ENCODE measurements at places on chromosomes 7 and 10.

DNA sequence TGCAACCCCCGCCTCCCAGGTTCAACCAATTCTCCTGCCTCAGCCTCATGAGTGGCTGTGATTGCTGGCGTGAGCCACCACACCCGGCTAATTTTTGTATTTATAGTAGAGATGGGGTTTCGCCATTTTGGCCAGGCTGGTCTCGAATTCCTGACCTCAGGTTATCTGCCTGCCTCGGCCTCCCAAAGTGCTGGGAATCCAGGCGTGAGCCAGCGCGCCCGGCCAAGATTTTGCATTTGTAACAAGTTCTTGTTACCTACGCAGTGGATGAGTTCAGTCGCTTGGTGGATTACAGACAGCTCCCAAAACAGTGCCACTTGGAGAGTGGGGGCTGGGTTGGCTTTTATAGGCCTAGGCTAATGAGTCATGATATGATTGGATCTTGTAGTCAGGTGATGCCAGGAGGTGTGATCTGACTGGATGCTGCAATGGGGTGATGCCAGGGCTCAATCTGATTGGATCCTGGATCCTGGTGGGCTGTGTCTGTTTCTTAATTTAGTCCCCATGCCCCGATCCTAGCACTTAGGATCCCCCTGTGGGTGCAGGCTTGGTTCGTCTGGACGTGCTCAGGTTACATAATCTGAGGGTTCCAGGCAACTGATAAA is 20.3 kb downstream of the SBDS start:
- peak; percentile 14 for DNase-seq

- DNase-seq: no peak
Measured at GRCh38 chr7:12130609-12131008, 80.5 kb upstream of the TMEM106B start.

DNA sequence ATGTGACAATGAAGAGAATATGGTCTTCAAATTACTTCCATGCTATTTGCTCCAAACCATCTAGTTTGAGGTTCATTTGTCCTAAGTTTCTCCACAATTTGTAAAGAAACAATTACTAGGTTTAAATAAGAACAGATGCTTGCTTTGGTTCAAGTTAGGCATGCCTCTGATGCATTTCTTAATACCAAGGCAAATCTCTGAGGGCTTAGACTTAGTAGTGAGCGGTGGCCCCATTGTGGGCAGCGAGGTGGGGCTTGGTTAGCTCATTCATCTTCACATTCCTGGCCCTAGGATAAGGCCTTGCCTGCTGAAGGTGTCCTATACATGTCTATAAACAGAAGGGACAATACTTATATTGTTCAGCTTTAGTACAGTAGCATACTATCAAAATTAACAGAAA is 52.4 kb upstream of the RHEB start:
- DNase-seq: no peak

DNA sequence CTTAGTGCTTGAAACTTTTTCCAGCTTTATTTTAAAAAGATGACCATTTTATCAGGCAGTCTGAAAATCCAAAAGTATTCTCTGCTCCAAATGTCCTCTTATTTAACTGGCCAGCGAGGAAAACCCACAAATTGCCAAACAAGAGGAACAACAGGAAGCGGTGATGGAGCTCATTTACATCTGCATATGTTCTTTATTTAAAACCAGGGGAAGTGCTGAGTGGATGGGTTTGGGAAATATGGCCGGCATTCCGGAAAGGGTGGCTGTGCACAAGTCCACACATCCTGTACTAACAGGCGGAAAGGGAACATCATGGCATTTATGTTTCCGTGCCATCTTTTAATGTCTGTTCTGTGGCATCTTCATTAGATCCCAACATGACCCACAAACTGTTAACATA is 974.5 kb downstream of the LRMDA start:
- no peak for DNase-seq

DNA sequence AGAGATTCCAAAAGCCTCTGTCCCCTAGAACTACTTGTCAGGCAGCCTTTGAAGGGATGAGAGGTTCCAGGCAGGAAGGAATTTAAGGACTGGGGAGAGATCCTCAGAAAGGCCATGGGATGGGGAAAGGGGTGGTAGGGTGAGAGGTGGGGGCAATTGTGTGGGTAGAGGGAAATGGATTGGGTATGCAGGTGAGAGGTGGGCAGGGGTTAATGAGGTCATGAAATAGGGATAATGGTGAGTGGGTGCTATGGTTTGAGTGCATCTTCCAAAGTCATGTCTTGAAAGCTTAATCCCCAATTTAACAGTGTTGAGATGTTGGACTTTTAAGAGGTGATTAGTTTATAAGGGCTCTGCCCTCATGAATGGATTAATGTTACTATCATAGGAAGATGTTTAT is 383.5 kb downstream of the PLXNA4 start:
- no peak for DNase-seq

GRCh38 chr10:99429517-99430095 is 818 bp downstream of the GOT1 start:
- DNase-seq: no peak

- DNase-seq: no peak
Measured at GRCh38 chr7:107799647-107800264, 3.3 kb downstream of the SLC26A3 start.

- DNase-seq: no peak
Measured at GRCh38 chr10:43044448-43044921, 32.4 kb upstream of the RET start.

DNA sequence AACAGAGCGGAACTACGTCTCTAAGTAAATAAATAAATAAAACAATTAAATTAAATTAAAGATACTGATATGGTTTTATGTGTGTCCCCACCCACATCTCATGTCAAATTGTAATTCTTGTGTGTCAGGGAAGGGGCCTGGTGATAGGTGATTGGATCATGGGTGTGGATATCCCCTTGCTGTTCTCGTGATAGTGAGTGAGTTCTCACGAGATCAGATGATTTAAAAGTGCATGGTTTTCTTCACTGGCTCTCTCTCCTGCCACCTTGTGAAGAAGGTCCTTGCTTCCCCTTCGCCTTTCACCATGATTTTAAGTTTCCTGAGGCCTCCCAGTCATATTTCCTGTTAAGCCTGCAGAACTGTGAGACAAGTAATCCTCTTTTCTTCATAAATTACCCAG is 29.0 kb upstream of the OGDHL start:
- DNase-seq: no peak

DNA sequence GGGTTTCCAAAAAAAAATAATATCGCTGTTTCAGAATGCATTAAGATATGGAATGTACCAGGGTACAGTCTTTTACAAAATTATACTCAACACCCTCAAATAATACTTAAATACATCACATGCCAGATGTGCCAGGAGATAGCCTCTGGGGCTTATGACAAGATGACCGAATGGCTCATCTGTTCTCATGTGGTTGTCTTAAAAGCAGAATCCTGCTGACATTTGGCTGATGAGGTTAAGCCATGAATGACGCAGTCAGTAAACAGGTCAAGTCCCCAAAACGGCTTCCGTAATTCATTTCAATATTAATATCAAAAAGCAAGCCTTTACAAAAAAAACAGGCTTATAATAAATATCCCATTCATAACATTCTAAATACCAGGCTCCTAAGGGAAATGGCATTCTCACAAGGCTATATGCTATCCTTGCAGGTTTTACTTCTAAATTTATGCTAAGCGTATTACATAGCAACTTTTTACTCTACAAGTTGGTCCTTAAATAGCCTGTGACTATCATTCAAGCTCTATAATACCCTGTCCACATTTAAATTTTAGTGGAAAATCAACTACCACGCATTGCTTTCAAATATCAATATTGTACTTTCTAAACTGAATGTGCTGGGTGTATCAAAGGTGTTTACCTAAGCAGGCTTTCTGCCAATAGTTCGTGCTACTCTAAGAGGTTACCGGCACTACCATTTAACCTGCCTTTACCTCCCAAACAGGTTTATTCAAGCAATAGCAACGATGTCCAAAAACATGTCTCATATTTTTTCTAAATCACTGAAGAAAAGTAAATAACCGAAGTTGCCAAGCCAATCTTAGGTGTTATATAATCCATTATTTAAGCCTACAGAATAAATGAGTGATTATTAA is 15.6 kb downstream of the SMURF1 start:
- no peak for DNase-seq

GRCh38 chr7:86914551-86914950 is 144.9 kb downstream of the ELAPOR2 start:
- DNase-seq: peak; percentile 28

DNA sequence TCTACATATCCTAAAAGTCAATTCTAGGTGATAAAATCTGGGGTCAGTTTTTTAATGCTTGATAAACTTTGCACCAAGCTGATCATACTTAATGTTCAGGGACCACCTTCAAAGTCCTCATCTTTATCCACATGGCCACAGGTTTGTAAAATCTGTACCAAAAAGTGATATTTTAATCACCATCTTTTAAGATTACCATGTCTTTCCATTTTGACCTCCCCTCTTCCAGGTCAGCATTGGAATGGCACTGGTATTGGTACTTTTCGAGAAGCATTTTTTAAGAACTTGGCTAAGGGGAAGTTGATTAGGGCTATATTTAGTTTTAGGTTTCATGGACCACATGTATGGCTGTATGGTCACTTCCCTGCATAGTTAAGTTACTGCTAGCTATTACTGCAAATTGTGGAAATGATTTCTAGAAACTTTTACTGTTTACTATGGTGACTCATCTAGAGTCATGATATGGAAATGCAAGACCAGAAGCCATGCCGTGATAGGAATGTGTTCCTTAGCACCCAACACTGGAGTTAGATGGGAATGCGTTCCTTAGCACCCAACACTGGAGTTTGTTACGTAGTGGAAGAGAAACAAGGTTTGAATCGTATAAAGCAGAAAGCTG is 50.8 kb upstream of the ABLIM1 start:
- no peak for DNase-seq

- no peak for DNase-seq
Measured at GRCh38 chr10:51227897-51228713, 153.8 kb downstream of the PRKG1 start.

- no peak for DNase-seq
Measured at GRCh38 chr10:93190372-93190771, 116.7 kb downstream of the CYP26A1 start.

DNA sequence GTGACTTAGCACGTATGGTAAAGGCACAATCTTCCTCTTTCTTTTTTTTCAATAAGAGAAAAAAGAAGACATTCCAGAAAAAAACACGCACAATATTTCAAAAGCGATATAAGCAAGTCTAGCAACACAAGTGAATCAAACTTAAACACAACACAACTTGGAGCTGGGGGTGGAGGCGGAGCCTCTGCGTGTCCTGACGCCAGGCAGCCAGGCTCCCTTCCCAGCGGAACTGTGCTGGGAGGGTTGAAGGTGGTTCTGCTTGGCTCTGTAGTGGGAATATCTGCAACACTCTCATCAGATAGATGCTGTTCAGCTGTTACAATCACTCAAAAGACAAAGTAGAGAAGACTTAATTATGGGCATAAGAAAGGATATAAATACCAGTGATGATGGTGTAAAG is 211.4 kb downstream of the WDR37 start:
- no peak for DNase-seq

DNA sequence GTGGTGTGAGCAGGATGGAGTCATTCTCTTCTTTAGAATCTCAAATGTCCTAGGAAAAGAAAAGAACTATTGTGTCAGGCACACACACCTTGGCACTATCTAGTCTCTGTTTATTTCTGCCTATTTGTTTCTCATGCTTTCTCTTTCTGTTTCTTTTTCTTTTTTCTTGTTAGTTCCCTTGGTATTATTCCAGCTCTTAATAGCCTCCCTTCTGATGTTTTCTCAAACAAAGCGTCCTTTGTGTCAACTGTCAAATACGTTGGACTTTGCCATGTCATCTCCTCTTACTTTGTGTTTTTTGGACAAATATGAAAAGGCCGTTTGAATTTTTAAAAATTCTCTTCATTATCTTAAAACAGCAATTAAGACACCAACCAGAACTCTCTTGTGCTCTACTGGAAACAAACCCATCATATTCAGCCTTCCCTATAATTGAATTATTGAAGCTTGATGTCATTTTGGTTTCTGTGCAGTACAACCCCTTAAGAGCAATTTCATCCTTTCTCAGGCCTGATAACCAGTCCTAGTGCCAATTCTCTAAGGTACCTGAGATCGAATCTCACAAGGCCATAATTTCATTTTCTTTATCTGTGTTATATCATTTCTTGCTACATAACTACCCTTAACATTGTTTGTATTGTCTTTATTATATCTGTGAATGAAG is 497.8 kb upstream of the NRP1 start:
- no peak for DNase-seq

GRCh38 chr10:87707254-87707653 is 47.6 kb downstream of the PAPSS2 start:
- DNase-seq: no peak

GRCh38 chr10:70907637-70908405 is 19.5 kb upstream of the PCBD1 start:
- DNase-seq: no peak

- no peak for DNase-seq
Measured at GRCh38 chr7:94972296-94972695, 64.9 kb downstream of the PPP1R9A start.

- no peak for DNase-seq
Measured at GRCh38 chr7:20323595-20323994, 7.1 kb upstream of the ITGB8 start.

DNA sequence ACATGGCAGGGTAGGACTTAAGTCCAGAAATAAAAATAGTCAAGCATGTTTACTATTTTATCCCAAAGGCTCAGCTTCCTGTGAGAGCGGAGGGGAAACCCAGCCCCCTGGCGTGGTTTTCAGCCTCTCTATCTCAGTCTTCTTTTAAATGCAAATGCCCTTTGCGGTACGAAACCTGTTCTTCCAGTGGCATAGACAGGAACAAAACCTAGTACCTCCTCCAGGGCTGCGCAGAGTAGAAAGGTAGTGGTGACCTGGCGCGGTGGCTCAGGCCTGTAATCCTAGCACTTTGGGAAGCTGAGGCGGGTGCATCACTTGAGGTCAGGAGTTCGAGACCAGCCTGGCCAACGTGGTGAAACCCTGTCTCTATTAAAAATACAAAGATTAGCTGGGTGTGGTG is 181.3 kb upstream of the FOXK1 start:
- DNase-seq: no peak

DNA sequence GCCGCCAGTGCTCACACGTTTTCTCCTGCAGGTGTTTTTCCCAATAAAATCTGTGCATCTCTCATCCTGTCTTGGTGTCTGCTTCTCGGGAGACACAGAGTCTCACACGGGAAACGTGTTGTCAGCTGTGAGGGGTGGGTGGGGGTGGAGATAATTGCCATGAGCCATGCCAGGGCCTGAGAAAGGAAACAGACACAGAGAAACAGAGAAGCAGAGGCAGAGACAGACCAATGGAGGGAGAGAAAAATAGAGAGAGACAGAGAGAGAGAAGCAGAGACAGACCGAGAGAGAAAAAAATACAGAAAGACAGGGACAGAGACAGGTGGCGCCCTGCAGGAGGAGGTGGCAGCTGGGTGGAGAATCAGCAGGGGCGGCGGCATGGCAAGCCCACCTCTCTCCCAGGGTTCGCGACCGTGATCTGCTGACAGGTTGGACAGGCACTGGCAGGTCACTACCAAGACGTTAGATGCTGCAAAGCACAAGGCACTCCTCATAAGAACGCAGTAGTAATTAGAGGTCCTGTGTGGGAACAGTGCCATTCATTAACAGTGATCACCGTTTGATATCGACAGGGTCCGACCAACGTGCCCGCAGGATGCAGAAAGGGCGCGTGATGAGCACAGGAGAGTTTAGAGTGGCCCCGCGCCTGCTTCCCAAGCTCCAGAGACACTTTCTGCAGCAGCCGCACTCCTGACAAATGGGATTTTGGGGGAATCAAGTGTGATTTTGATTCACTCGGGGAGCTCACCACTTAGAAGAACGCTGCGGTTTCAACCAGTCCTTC is 70.5 kb upstream of the INSIG1 start:
- no peak for DNase-seq

GRCh38 chr10:132265890-132266496 is 41.8 kb downstream of the STK32C start:
- DNase-seq: peak; percentile 12

GRCh38 chr10:102241444-102242117 is at the start of gene PITX3:
Gene PITX3, minus strand, starts transcription at chr10:102241512. Its CDS starts 9,432 bp downstream, at chr10:102232080.
- peak; percentile 77 for DNase-seq

All from cerebellar cortex (tissue), 1 donor.